ENCODE measurements at places on chromosomes 1 and 21.
A peak's percentile ranks its signal among the peaks of the same experiment; 100 is the strongest.

GRCh38 chr1:61097317-61097716, 15.0 kb downstream of the NFIA start:
- no peak for DNase-seq

DNA sequence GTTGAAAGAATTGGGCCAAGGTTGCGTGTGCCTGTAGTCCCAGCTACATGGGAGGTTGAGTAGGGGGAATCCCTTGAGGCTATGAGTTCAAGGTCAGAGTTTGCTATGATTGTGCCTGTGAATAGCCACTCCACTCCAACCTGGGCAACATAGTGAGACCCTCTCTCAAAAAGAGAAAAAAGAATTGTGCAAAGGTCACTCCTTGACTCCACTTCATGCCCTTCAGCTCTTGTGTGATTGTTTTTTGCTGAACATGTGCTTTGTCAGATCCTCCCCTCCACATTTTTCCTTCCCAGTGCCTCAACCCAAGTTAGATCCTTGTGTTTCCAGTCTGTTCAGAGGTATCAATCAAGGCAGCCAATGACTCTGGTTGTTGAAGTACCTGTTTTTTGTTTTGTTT, 8.5 kb downstream of the TXNIP start:
- no peak for DNase-seq

GRCh38 chr1:35555601-35556477, 1.4 kb downstream of the KIAA0319L start:
- DNase-seq, result no peak

GRCh38 chr21:37462087-37462861, 95.7 kb downstream of the DYRK1A start:
- no peak for DNase-seq

DNA sequence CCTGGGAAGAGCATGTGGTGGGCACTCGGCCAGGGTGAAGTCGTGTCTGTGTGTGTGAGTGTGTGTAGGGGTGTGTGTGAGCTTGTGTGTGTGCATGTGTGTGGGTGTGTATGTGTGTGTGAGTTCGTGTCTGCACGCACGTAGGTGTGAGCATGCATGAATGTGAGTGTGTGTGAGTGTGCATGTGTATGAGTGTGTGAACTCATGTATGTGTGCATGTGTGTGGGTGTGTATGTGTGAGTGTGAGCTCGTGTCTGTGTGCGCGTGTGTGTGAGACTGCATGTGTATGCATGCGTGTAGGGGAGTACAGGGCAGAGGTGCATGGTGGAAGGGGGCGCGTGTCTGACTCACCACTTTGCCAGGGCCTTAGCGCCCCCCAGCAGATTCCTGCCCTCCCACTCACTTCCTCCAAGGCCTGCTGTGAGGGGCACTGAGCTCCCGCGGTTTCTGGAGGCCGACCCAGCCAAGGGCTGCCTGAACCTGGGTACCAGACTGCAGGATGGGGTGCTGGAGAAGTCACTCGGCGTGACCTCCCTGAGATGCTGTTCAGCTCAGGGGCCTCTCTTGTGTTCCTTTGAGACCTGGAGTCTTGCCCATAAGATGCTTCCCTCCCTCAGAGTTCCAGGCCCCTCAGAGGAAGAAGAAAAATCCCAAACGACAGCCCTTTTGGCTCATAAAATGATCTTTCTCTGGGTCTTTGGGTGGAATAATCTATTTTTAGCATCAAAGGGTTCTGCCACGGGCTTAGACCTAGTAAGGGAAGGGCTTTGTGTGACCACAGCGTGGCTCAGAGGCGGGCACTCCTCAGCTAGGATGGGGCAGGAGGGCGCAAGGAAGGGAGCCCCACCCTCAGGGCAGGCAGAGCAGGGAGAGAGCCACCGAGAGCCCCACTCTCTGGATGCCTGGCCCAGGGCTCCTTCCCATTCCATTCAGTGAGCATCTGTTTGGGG, 41.1 kb upstream of the RUNX3 start:
- no peak for DNase-seq

GRCh38 chr1:110485725-110486124, 33.2 kb downstream of the KCNA10 start:
- DNase-seq, result no peak

DNA sequence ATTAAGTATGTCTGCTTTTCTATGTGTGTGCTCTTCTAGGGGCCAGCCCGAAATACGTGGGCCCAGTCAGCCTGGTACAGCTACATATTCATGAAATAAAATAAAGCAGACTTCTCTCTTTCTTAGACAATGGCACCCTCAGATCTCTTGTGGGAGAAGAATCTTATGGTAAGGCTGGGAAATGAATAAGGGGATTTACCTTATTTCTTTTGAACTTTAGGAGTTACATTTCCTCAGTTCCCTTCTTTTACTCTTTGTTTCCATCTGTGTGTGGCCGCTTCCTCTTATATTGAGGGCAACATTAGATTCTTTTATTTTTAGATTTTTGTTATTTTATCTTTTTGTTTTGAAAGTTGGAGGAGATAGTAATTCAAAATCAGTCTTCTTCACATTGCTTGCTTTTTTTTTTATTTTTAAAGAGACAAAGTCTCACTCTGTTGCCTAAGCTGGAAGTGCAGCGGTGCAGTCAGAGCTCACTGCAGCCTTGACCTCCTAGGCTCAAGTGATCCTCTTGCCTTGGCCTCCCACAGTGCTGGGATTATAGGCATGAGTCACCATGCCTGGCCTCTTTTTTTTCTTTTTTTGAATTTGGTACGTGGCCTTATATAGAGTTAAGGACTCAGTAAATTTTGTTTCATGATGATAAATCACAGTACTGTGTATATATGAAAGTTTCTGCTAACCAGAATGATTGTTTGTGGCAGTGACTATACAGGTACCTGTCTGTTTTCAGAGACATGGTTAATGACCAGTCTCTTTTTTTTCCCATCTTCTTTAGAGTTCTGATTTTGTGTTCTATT, 9.1 kb downstream of the LAMC1 start:
- DNase-seq, result no peak

- DNase-seq, result no peak
These were observed 19.0 kb downstream of the CLCA1 start for GRCh38 chr1:86487811-86488141.

GRCh38 chr1:158978730-158979129, 31.0 kb upstream of the IFI16 start:
- DNase-seq, result peak; percentile 47

GRCh38 chr1:17741052-17741451, 14.1 kb upstream of the ACTL8 start:
- no peak for DNase-seq

DNA sequence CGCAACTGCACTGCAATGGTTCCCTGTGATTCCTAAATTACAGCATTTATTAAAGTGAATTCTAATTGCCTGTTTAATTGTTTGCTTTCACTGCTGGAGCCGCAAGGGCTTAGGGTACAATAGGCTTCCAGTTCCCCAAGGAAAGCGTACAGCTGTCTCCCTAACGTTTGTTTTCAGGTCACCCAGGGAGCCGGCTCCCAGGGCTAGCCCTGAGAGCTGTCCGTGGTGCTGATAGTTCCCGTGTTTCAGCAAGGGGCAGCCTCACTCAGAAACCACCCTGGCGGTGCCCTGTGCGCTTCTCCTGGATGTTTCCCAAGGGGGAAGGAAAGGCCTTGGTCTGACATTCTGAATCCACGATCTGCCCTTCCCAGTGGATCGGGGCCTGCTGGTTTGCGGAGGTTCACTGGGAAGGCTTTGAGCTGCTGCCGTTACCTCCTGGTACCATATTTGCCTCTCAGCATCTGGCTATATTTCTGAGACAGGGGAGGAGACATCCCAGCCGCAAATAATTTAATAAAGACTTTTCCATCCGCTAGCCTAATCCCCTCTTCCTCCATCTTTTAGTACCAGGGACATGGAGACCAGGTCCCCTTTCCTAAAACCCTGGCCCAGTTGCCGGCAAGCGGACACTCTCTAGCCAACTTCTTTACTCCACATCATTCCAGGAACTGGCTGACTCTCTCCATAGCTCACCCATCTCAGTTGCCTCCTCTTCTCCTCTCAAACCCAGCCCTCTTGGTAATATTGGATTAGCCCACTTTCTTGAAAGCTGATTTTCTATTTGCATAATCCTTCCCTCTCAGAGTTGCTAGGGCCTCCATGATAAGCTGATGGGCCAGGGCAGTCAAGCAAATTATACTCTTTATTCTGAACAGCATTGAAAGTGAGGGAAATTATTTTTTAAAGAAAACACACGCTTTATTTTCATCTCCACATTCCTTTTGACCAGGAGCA, 149.0 kb downstream of the IGSF21 start:
- no peak for DNase-seq

GRCh38 chr1:166905136-166905535, 29.1 kb upstream of the TADA1 start:
- DNase-seq, result no peak

- no peak for DNase-seq
These were observed 23.1 kb upstream of the C1orf198 start for GRCh38 chr1:230891413-230891812.

DNA sequence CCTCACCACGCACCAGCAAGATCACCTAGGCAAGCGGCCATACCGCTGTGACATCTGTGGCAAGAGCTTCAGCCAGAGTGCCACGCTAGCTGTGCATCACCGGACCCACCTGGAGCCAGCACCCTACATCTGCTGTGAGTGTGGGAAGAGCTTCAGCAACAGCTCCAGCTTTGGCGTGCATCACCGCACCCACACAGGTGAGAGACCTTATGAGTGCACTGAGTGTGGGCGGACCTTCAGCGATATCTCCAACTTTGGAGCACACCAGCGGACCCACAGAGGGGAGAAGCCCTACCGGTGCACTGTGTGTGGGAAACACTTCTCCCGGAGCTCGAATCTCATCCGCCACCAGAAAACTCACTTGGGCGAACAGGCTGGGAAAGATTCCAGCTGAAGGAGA, 5.0 kb downstream of the ZNF691 start:
- no peak for DNase-seq

- DNase-seq, result no peak
These were observed 115.5 kb downstream of the ACBD6 start for GRCh38 chr1:180386745-180387367.

DNA sequence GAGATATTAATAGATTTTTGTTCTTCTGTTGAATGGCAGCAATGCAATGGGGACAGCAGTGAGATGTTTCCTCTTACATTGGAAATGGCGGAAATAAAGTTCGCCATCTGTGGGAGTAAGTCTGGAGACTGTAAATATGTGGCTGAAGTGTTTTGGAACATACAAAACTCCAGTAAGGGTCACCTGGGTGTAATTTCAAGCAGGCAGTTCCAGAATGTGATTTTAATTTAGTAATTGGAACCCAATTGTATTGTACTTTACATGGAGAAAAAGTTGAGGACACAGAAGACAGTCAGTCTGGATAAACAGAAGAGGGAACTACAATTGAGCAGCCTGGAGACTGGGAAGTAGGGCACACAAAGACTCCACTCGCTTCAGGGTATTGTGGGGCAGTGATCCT, 108.6 kb downstream of the NTMT2 start:
- no peak for DNase-seq

DNA sequence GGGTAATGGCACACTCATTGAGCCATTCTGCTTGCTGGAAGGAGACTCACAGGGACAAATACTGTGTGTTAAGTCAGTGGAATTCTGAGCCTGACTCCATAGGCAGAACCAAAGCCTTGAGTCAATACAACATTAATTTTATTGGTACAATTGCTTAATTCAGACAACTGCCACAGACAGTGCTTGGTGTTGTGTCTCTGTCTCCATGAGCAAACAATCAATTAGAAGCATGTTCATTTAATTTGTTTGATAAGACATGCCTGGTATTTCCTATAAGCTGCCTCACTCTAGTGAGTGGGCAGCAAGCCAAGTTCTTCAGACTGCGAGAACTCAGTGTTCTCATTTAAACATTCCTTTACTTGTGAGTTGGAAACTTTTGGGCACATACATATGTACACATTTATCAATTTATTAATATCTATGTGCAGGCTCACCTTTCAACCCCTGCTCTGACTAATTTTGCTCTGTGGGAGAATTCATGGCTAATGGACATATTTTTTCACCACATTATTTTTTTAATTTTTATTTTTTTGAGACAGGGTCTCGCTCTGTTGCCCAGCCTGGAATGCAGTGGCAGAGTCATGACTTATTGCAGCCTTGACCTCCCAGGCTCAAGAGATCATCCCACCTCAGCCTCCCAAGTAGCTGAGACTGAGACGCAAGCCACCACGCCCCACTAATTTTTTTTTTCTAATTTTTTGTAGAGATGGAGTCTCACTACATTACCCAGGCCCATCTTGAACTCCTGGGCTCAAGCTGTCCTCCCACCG, 4.5 kb upstream of the SRSF10 start:
- no peak for DNase-seq

DNA sequence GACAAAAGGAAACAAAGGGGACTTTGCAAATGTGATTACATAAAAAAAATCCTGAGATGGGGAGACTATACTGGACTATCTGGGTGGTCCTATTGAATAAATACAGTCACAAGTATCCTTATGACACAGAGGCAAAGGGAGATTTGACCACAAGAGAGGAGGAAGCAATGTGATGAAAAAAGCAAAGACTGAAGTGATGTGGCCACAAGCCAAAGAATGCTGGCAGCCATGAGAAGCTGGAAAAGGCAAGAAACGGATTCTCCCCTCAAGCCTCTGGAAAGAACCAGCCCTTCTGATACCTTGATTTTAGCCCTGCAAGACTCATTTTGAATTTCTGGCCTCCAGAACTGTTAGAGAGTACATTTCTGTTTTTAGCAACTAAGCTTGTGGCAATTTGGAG, 36.4 kb downstream of the OLFML2B start:
- DNase-seq, result no peak

- no peak for DNase-seq
These were observed 12.5 kb upstream of the PTPN14 start for GRCh38 chr1:214563881-214564280.

DNA sequence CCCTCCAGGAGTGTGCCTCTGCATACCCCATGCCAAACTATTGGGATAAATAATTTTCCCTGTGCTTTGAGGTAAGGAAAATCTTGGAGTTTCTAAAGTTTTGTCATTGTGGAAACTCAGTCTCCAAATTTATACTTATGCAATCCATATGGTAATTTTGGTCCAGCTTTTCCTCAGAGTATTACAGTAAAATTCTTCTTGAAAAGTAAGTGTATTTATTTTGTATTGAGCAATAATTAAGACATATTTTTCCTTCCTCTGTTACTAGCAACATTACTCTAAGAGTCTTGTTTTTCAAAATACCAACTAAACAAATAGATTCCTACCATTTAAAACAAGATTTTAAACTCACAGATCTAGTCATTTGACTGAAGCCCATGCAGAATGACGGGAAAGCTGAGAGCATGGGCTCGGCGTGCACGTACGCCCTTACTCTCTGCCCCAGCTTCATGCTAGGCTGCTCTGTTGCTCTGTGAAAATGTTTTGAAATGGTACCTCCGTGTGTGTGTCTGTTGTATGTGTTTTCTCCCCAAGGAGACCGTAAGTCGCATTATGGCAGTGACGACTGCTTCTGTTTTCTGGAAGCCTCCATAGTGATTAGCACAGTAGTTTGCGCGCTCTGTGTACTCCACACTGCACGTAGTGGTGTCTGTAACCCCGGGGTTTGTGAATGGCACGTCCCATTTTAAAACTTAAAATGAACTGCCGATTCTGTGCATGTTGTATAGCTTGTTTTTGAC, 165.3 kb downstream of the SDCCAG8 start:
- DNase-seq, result no peak

- DNase-seq, result peak; percentile 24
These were observed 220.1 kb downstream of the ST6GALNAC3 start for GRCh38 chr1:76294482-76295194.
